ENCODE measurements at places on chromosomes 16 and 17.

GRCh38 chr16:63776437-63776836 lies 1345.4 kb downstream of the CDH11 start:
- no peak for DNase-seq

DNA sequence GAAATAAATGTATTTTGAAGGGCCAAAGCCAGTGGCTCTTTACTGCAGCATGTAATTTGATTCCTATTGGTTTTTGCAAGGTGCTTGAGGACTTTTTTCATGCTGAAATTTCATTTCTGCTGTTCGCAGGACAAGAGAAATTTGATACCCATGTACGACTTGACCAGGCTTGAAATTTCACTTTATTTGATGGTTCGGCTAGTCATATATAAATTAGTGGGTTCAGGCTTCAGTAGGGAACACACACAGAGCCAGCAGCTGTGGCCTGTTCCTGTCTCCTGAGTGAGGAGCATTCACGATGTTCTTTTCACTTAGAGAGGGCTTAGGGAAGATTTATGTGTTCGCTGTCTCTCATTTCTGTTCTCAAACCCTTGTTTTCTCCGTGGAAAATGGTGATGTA lies 258.4 kb upstream of the CACNG5 start:
- DNase-seq = no peak

GRCh38 chr17:79657036-79657435 lies 46.2 kb upstream of the RBFOX3 start:
- no peak for DNase-seq

GRCh38 chr16:83968306-83968851 lies 335 bp downstream of the NECAB2 start:
- no peak for DNase-seq

- DNase-seq = peak; percentile 100
Measured at GRCh38 chr17:74779948-74780400, 3.8 kb upstream of the NAT9 start.

GRCh38 chr17:51803161-51803560 lies 355.4 kb downstream of the CA10 start:
- DNase-seq = no peak

DNA sequence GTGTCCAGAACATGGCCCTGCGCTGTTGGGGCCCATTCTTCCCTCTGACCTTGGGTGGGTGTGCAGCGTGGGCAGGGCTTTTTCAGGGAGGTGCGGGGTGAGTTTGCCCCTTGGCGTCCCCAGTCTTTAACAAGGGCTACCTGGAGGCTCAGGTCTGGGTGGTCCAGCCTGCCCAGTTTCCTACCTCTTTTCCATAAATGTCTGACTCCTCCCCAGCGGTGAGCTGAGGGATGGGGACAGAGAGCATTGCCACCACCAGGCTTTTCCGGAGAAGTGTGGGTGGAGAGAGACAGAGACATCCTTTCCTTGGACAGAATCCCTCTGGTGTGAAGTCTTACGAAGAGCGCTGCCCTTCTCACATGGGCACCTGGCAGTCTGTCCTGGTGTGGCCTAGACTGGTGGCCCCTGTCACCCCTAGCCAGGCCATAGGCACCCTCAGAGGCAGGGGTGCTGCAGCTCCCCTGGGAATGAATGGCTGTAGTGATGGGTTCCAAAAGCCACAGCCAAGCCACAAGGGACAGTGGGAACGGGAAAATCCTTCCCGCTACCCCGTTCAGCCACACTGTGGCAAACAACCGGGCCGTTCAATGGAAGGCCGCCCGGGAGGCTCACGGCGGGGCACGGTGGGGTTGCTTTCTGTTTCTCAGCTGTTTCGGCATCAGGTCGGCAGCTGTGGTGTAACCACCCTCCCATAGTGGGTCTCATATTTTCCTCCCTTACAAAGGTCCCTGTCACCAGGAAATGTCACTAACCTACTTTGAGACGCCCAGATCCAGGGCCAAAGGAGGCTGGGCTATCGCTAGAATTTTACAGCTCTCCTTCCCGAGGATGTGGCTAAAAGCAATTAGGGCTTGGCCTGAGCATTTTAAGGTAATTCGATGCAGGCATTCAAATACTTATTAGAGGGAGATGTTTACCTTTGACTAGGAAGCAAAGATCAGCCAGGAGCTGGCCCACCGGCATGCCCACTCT lies 61.9 kb upstream of the GSE1 start:
- no peak for DNase-seq

DNA sequence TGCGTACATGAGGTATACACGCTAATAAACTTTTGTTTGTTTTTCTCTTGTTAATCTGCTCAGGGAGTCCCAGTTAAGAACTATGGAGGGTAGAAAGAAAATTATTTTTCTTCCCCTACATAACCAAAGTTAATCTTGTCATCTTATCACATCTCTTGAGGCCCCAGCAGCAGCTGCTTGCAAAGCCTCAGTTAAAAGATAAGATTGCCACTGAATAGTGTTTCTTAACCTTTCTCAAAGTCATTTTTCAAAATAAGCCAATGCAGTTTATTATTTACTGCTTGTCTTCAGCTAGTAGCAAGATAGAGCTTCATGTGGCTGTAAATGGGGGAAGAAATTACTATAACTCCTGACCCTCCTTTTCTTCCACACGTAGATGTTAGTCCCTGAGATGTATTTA lies 21.5 kb upstream of the APOH start:
- no peak for DNase-seq

- DNase-seq = no peak
Measured at GRCh38 chr17:61426482-61427304, 25.5 kb upstream of the TBX4 start.

- no peak for DNase-seq
Measured at GRCh38 chr17:37399265-37399803, 7.3 kb downstream of the ACACA start.

GRCh38 chr16:84390131-84390785 lies 21.9 kb downstream of the ATP2C2 start:
- DNase-seq = no peak

DNA sequence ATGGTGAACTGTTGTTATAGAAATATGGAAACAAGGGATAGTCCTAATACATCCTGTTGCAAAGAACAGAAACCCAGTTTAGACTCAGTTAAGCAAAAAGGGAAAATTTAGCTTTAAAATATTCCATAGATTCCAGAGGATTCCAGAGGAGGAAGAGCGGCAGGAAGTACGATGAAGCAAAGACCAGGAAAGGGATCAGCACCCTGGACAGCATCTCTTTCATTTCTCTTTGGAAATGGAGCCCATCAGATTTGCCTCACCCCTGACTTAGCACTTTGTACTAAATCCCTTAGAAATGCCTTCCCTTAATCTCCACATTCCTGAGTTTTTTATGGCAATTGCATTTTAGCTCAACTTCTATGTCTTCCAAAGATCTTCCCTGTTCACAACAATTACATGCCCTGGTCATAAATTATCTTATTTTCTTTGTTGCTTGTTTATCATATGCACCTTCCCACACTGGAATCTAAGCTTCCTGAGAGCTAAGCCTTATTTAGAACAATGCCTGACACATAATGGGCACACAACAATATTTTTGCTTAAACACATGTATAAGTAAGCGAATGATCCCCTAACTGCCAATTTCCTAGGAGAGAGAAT lies 150.0 kb upstream of the RBFOX1 start:
- DNase-seq = no peak

DNA sequence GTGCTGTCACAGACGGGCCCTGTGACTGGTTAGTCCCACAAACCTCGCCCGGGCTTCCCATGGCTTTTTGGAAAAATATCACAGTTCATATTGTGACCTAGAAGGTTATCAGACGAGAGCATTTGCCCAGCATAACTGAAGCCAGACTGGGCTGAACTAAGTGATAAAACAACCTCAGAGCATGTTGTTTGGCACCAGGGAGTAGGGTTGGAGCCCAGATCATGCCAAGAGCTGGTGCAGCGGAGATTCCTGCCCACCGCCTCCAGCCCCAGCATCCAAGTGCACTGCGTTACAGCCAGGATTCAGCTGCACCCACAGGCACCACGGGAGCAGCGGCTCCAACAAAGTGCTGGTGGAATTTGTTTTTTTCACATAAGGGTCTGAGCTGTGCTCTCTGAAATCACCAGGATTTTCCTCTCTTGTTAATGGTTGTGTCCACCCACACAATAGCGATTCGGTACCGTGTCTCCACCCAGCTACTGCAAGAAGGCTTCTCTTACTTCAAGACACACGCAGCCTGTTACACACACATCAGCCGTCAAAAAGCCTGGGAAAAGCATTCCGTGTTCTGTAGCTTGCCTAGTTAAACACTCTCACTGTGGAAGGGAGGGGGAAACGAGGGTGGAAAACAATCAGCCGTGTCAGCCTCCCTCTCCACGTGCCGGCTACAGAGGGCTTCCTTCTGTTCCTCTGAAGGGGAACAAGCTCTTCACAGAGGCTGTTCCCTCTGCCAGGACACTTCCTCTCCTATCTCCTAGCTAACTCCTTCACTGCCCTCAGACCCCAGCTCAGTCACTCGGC lies 273.8 kb downstream of the C16orf95 start:
- DNase-seq = peak; percentile 6

- DNase-seq = no peak
Measured at GRCh38 chr17:28057731-28058246, 15.3 kb downstream of the NLK start.

- DNase-seq = no peak
Measured at GRCh38 chr16:69399361-69399760, 13.6 kb upstream of the TERF2 start.

DNA sequence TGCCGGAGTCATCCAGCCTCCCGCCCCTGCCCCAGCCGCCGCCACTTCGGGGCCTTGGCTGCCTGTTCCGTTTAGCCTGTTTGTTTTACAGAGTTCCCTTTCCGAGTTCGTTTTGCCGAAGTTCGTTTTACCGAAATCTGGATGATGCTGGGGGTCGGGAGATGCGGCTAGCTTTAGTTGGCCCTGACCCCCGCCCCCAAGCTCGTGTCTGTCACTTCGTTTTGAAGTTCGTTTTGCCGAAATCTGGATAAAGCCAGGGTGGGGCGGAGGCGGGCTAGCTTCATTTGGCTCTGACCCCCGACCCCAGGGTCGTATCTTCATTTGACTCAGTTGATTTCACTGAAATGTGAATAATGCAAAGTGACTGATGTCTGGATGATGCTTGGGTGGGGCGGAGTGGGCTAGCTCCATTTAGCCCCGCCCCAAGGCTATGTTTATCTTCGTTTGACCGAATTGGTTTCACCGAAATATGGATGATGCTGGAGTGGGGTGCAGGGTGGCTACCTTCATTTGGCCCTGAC lies 591 bp downstream of the PSMD7 start:
- no peak for DNase-seq

DNA sequence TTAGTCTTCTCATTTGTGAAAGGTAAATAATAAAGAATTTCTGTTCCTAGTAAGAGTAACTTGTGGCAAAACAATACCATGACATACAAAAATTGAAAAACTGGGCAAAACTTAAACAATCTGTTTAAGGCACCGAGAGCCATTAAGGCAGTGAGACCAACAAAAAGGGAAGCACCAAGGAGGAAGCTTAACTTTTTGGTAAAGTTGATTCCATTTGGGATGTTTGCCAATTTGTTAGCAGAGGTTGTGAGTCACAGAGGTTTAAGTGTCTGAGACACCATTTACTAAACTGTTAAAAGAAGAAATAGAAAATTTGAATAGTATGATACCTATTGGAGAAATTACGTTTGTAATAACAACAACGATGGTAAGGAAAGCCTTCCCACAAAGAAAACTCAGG lies 4.9 kb downstream of the SLC35G3 start:
- peak; percentile 92 for DNase-seq

- DNase-seq = no peak
Measured at GRCh38 chr17:49022391-49022941, 25.3 kb downstream of the IGF2BP1 start.

GRCh38 chr17:45867171-45867570 lies 22.5 kb downstream of the SPPL2C start:
- DNase-seq = no peak

DNA sequence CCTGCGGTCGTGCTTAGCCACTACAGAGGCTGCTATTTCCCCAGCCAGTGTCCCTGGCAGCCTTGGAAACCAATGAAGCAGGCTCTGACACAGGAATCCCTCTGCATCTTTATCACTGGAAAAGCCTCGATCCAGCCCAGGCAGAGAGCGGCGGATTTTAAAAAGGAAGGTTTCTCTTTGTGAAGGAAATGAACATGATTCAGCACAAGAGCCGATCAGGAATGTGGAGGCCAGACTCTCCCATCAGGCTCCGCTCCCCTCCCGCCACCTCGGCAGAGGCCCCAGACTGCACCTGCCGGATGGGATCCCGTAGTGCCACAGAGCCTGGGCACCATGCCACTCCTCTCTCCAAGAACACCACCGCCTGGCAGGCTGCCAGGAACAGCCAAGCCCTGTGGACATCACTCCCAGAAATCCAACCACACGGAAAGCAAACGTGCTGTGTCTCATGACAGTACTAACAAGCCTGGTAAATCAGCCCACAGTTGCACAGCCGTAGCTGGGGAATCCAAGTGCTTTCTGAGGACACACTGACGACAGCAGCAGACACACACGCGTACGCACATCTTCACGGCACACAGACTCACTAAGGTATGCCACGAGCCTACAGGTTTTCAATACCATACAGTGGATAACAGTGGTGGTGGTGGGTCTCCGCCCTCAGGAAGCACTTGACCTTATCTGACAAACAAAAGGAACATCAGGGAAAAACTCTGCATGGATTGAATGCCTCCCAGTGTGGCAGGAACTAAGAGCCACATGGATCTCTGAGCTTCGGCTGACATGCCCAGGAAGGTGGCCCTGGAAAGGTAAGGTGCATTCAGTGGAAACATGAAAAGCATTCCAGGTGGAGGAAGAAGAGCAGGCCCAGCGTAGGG lies 5.4 kb downstream of the LRRC75A start:
- no peak for DNase-seq

All from MV-4-11 (cell line).